Activated T-cell treated with anti-CD3 and anti-CD28 coated beads, Interleukin-2, amount 50 U/mL, for 48 hours (primary cell): ENCODE measurements at places on chromosomes 3 and 15.

DNA sequence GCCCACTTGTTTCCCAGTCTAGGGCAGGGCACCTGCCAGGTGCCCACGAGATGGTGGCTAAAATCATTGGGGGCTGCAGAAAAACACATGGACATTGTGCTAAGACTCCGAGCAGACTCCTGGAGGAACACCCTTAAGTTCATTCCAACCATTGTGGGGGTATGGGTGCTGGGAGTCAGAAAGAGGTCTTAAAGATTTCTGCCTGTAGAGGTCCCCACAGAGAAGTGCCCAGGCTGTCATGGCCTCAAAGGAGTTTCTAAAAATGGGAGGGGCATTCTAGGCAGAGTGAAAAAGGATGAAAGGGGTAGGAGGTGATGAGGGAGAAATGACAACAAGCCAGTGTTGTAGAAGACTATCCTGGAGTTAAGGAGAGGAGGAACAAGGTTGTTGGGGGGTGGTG lies 17.1 kb downstream of the RBP1 start:
- no peak for DNase-seq

DNA sequence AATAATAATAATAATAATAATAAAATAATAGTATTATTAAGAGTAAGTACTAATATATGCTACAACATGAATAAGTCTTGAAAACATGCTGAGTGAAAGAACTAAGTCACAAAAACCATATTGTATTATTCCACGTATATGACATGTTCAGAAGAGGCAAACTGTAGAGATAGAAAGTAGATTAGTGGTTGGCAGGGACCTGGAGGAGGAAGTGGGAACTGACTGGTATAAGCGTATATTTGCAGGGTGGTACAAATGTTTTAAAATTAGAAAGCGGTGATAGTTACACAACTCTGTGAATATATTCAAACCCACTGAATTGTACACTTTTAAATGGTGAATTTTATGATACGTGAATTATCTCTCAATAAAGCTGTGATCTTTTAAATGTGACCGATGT lies 32.8 kb downstream of the LRRK1 start:
- no peak for DNase-seq

- no peak for DNase-seq
Measured at GRCh38 chr3:3632449-3632848, 166.8 kb upstream of the LRRN1 start.

DNA sequence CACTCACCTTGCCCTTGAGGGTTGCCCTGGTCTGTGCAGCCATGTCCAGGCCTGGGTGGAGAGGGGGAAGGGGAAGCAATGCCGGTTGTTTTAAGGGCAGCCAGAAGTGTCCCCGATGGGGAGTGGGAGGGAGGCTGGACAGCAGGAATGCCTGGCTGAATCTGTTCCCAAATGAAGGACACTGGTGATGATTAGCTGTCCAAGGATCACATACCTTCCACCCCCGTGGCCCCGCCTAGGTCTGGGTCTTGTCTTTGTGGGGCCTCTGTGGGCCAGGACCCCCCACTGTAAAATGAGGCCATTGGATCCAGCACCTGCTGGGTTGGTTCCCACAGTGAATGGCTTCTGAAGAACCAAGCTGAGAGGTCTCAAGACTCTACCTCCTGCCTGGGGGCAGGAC lies 71.4 kb downstream of the FBLN2 start:
- DNase-seq = no peak

DNA sequence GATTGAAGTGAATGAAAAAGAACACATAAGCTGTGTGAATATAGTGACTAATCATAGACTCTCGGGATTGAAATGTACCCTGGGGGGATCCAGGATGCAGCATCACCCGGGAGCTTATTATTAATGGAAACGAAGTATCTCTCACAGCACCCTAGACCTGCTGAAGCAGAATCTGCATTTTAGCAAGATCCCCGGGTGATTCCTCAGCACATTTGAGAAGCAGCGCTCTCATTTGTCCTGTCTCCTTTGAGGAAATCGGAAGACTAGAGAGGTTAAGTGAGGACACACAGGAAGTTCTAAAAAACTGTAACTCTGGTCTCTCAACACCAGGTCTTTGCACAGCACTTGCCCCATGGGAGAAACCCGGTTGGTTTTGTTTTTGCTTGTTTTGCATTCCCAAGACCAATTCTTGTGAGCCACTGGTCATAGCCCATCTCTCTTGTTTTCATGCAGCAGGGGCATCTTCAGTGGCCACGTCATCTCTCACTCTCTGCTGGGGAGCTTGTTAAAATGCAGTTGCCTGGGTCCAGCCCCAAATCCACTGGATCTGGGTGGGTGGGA lies 30.2 kb downstream of the ZNF710 start:
- no peak for DNase-seq

DNA sequence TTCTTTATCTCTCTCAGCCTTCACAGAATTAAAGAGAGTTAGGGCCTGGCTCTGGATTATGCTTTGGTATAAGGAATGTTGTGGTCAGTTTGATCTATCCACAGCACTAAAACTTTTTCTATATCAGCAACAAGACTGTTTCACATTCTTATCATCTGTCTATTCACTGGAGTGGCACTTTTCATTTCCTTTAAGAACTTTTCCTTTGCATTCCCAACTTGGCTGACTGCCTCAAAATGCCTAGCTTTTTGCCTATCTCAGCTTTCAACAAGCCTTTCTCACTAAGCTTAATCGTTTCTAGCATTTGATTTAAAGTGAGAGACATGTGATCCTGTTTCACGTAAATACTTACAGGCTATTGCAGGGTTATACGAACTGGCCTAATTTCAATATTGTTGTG lies 471.8 kb downstream of the GBE1 start:
- no peak for DNase-seq
